A549 (cell line): ENCODE measurements at places on chromosomes 6 and 20. TPM values are rescaled to one million over a fixed set of nuclear protein-coding genes. Genes with fewer than 3 reads are reported as not detected.

ZNF337 gene
- polyA plus RNA-seq: 16.5 to 18.2 TPM (median 17.6 TPM) in 3 replicates

- DNase-seq: no peak
Observed at GRCh38 chr6:7260291-7261031, 52.5 kb downstream of the SSR1 start.

DNA sequence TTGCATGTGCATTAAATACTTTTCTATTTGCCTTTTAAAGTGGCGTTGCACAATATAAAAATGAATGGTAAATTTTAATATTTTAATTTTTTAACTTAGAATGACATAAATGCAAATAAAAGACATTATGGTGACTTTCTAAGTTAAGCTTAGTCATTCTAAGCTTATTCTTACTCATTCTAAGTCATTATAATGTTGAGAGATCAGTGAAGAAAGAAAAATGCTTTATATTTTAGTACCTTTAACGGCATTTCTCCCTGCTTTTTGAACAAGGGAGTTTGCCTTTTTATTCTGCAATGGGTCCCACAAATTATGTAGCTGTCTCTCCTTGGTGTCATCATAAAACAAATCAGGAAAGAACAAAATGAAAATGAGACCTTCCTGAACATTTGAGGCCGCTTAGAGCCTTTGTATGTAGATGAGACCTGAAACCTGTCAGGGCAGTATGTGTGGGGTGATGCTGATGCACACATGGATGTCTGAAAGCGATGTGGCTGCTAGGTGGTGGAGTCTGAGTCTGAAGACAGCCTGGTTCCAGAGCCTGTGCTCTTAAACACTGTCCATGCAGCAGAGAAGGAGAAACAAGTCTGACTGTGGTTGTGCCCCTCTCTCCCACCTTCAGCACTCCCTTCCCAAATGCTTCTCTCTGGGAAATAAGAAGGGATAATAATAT is 158.0 kb downstream of the PHF3 start:
- DNase-seq: no peak

CD83 gene
- 0.79 to 1.2 TPM (median 0.83 TPM) in 3 replicates for polyA plus RNA-seq

DNA sequence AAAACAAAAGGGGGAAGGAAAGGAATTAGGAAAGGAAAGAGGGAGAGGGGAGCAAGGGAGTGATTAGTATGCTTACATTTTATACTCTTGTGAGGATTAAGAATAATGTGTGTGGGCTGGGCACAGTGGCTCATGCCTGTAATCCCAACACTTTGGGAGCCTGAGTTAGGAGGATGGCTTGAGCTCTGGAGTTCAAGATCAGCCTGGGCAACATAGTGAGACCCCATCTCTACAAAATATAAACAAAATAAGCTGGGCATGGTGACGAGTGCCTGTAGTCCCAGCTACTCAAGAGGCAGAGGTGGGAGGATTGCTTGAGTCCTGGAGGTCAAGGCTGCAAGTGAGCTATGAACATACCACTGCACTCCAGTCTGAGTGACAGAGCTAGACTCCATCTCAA is 47.0 kb downstream of the SHLD1 start:
- DNase-seq: no peak

DNA sequence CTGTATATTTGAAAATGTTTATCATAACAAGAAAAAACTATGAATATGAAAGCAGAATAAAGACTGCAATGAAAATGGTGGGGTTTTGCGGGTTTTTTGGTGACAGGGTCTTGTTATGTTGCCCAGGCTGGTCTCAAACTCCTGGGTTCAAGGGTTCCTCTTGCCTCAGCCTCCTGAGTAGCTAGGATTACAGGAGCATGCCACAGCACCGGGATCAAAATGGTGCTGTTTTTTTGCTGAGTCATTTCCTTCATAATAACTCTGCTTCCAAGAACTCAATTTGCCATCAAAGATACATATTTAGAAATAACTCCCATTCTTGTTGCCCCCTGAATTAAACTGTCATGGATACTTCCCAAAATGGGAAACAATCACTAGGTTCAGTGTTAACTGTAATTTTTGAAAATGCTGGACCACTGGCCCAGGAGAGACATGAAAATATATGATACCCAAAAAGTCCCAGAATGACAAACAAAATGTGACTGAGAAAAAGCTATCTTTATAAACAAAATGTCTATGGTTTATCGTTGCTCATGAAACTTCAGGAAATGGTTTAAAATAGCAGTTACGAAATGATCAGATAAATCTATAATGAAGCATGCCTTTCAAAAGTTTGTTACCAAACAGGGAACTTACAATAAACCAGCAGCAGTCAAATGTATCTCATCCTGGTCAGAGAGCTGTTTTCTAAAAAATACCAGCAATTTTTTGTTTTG is 32.2 kb downstream of the ILRUN start:
- peak; percentile 38 for DNase-seq
